MCF 10A (cell line): ENCODE measurements at places on chromosomes 5 and 9.

GRCh38 chr9:109941771-109942170, 161.8 kb downstream of the PALM2AKAP2 start:
- no peak for DNase-seq

- peak; percentile 28 for DNase-seq
Observed at GRCh38 chr9:17802249-17802857, 223.5 kb downstream of the SH3GL2 start.

DNA sequence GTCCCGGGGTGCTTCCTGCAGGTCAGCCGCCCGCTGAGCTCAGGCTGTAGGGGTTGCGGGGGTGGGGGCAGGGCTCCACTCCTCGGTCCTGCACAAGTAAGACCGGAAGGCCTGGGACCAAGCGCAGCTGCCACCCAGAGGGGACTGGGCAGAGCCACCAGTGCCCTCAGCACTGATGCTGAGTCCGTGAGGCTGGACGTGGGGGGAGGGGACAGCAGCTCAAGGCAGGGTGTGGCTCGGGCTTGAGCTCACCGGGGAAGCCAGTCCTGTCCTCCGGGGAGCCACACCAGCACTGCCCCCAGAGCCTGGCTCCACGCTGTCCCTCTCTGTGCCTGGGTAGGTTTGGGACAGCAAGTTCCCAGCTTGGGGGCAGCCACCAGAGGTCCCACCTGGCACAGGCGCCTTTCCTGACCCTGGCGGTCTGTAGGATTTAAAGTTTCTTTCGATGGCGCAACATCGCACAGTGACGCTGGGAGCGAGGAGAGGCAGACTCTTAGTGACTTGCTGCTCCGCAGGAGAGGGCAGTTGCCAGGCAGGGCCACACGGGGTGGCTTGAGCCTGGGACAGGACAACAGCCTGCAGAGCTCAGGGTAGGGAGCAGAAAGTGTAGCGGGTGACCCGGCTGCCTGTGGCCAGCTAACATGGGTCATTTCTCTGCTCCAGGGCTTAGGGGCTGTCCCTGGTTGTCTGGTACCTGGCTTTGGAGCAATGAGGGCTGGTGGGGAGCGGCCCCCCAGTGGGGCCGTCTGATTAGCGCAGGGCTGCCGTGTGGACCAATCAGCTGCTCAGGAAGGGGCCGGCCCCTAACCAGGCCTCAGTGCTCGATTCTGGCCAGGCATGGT, 5.7 kb downstream of the LCN1 start:
- no peak for DNase-seq

DNA sequence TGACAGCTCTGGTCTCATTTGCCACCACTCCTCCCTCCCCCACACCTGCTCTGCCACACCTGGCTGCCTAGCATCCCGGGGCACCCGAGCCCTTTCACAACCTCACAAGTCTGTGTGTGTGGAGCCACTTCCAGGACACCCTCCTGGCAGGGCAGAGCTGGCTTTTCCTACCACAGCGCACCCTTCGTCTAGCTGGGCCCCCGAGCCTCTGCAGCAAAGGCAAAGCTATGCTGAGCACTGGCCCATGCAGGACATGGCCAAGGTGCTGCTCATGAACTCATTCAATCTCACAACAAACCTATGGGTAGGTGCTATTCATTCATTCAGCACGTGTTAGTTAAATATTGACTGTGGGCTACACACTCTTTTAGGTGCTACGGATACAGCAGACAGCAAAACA, 43.4 kb downstream of the DUSP1 start:
- DNase-seq = no peak

DNA sequence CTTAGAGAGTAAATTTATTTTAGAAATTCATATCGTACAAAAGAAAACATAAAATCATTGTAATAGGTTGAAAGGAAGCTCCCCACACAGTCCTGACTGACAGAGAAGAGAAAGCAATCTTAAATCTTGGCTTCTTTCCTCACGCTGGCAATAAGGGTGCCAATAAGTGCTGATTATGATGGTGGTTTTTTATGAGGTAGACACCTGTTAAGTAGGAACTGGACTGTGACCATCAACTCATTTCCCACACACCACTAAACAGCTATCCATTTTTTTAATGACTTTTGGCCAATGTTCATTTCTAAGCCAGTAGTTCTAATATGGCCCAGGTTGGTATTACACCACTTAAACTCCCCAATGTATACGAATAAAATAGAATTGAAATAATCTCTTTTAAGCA, 893.5 kb upstream of the NUDT12 start:
- no peak for DNase-seq

DNA sequence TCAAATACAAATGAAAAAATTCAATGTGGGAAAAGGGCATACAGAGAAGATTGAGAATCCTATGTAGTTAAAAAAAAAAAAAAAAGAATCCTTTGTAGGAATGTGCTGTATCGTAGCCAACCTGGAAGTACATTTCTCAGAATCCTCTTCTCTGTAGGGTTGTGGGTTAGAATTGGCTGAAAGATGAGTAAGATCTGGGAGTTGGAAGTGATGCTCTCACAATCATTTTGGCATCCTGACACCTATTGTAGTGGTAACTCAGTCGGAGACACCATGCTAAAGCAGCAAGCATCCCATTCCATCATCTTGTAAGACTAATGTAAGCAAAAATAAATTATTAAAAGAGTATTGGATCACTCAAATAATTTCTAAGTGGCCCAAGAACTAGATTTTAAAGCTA, 30.6 kb downstream of the MRPL22 start:
- DNase-seq = no peak

DNA sequence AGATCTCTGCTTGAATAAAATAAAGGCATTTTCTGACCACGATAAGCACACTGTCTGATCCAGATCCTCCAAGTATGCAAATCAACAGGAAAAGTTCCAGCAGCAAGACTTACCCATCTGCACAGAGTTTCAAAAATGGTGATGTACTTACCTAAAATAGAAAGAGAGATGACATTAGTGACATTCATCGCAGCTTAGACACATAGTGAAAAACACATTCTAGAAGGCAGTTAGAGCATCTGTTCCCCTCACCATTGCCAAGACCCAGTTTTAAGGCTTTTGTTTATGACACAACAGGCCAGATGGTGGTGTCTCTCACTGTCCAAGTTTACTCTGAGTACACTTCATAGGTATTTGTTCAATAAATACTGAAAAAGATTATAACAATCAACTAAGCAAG, 207.7 kb downstream of the PDE4D start:
- DNase-seq = no peak

- no peak for DNase-seq
Observed at GRCh38 chr5:100683881-100684280, 148.7 kb downstream of the FAM174A start.

GRCh38 chr9:133658442-133659431, 22.6 kb downstream of the DBH start:
- DNase-seq = peak; percentile 53

GRCh38 chr9:83508067-83508466, 30.1 kb downstream of the FRMD3 start:
- no peak for DNase-seq

DNA sequence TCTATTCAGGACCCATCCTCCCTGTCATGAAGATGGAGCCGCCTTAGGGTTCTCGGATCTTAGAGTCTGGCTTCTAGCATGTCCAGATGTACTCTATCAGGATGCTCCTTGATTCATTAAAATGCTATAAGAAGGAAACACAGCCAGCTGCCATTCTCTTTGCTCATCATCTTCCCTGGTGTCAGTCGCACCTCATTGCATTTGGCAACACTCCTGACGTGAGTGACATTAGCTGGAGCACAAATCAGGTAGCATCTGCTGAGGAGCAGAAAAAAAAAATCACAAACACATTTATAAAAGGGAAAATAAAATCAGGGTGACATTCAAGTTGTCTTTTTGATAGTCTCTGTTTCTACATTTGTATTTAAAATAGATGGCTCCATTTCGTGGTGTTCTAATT, 226.1 kb upstream of the NMUR2 start:
- no peak for DNase-seq

DNA sequence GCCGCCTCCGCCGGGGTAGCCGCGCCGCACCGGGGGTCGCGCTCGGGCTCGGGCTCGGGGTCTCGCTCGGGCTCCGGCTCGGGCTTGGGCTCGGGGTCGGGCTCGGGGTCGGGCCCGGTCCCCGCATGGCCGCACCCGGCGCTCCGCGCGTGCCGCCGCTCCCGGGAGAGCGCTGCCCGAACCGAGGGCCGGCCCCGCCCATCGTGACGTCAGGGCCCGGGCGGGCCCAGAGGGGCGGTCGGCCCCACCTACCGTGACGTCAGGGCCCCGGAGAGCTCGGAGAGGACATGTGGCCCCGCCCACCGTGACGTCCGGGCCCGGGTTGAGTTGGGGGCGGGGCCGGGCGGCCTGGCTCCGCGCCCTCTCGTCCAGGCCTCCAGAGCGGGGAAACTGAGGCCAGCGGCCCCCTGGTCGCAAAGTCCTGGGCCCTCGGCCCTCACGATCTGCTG, at the start of gene NSMF:
Gene NSMF, minus strand, starts transcription at position 183 of the 449 bp plus-strand sequence. CDS start 232 bp downstream, outside the sequence.
- peak; percentile 90 for DNase-seq

- DNase-seq = no peak
Observed at GRCh38 chr5:36948041-36948440, 71.5 kb downstream of the NIPBL start.

DNA sequence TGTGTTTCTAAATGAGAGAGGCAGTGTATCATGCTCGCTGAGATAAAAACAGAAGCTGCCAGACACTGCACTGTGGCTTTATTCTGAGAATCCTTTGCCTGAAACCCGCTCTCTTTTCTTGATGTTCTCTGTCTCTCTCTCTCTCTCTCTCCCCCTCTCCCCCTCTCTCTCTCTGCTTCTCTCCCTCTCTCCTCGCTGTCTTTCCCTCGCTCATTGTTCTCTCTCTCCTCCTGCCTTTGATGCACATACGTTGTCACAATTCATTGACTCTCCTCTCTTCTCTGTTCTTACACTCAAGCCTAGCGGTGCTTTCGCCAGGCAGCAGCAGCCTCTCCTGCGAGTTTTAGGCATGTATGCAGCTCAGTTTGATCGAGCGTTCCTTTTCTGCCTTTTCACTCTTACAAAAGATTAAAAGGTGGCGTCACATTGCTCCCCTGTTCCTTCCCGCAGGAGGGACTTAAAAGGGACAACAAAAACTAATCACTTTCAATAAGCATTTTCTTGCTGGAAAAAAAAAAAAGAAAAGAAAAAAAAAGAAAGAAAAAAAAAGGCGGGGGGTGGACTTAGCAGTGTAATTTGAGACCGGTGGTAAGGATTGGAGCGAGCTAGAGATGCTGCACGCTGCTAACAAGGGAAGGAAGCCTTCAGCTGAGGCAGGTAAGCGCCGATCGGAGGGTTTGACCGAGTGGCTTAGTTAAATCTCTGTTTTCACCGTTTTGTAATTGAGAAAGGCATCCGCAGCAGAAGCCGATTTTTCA, 717.9 kb upstream of the WWC1 start:
- DNase-seq = peak; percentile 79

DNA sequence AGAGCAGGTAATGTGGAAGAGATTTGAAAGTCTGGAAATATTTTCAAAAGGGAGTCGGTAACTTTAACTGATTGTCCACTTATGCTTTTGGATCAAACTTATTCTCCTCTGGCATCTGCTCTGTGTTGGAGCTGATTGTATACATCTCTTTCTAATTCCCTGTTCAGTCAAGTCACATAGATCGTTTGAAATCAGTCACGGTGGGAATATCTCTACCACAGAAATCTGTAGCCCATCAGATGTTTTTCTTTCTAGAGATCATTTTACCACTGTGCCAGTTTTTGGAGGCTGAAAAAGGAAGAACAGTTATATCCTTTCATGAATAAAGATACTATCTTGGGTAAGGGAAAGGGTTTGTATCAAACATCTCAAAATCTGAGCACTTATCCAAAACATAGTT, 1853.3 kb downstream of the EFNA5 start:
- DNase-seq = no peak

DNA sequence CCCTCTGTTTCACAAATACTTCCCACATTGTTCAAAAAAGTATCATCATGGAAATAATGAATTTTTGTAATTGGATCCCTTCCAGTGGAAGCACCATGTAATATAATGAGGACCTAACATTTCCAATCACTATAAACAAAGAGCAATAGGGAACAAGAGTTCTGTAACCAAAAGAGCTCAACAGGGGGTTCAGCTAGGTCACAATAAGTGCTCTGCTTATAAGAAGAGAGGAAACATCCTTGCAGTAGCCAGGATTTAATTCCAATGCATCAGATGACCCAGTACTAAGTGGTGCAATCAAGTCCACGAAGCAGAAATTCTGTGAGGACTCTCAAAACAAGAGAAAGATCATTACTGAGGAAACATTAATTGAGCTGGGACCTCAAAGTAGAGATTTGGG, 5.9 kb downstream of the SERINC5 start:
- no peak for DNase-seq

- no peak for DNase-seq
Observed at GRCh38 chr5:53355931-53356330, 124.5 kb upstream of the FST start.
